ENCODE measurements at places on chromosomes 16 and 17.

- DNase-seq, result no peak
These were observed 42.7 kb upstream of the WSCD1 start for GRCh38 chr17:6027342-6028024.

DNA sequence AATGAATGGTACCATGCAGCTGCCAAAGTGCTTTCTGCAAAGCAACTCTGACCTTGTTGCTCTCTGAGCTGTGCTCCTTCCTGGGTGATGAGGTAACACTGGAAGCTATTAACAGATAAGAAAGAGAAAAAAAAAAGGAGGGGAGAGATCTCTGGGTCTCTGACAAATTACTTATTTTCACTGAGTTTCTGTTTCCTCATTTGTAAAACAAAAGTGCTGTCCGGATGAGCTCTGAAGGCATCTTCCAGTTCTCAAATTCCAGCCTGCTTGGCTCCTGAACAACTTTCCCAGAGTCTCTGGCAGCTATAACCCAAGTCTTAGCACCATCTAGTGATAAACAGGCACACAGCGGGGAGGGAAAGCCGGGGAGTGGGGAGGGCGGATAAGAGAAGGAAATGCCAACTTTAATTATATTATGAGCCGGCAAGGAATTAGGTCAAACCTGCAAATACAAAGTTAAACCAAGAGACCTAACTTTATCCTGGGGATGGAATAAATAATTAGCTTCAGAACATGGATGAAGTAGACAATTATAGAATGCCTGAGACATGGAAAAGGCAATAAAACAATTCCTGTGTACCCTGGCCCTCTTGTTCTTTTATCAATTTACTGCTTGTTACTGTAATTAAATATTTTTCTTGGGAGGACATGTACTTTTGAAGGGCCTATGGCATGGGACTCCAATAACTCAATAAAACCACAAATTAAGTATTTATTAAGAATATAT, 61.3 kb upstream of the KIFC3 start:
- no peak for DNase-seq

- no peak for DNase-seq
These were observed 527.6 kb downstream of the TMEM114 start for GRCh38 chr16:8062677-8063076.

- DNase-seq, result no peak
These were observed 439.3 kb upstream of the CDH8 start for GRCh38 chr16:62475573-62475972.

DNA sequence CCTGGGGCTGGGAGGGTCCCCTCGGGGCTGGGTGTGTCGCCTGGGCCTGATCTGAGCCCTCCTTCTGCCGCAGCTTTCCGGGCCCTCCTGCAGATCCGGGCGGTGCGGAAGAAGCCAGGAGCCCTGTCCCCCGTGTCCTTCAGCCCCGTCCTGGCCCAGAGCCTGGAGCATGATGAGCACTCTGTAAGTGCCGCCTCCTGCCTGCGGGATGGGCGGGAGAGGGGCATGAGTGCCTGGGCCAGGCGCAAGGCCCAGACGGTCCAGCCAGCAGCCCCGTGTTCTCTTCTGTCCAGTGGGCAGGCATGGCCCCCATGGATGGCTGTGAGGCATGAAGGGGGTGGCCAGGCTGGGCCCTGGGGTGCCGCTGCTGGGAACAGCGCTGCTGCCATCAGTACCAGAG, 16.0 kb upstream of the NUDT16L1 start:
- no peak for DNase-seq

DNA sequence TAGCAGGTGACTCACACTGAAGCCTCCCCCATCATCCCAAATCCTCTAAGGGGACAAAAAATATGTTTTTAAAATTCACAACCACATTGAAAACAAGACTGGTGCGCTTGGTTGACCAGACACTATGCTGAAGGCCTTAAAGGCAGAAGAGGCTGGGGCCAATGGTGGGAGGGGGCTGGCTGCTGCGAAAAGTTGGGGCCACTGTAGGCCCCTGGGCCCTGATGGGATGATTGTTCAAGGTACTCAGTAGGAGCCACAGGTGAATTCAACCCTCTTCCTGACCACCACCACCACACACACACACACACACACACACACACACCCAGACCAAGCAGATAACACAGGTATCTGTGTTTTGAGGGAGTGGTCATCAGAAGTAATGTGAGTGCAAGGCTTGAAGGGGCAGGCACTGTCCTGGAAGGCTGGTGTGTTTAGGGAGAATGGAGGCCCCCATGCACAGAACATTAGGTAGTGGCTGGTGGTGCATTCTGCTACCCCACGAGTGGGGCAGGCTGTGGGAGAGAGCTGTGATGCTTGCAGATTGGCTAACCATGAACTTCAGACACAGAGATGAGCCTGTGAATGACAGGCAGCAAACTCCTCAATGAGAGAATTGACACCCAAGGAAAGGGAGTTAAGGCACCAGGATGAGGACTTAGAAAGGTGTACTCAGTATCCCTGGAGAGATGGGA, 55.0 kb downstream of the NT5M start:
- DNase-seq, result no peak

GRCh38 chr17:27928587-27928986, 35.4 kb upstream of the LYRM9 start:
- no peak for DNase-seq

DNA sequence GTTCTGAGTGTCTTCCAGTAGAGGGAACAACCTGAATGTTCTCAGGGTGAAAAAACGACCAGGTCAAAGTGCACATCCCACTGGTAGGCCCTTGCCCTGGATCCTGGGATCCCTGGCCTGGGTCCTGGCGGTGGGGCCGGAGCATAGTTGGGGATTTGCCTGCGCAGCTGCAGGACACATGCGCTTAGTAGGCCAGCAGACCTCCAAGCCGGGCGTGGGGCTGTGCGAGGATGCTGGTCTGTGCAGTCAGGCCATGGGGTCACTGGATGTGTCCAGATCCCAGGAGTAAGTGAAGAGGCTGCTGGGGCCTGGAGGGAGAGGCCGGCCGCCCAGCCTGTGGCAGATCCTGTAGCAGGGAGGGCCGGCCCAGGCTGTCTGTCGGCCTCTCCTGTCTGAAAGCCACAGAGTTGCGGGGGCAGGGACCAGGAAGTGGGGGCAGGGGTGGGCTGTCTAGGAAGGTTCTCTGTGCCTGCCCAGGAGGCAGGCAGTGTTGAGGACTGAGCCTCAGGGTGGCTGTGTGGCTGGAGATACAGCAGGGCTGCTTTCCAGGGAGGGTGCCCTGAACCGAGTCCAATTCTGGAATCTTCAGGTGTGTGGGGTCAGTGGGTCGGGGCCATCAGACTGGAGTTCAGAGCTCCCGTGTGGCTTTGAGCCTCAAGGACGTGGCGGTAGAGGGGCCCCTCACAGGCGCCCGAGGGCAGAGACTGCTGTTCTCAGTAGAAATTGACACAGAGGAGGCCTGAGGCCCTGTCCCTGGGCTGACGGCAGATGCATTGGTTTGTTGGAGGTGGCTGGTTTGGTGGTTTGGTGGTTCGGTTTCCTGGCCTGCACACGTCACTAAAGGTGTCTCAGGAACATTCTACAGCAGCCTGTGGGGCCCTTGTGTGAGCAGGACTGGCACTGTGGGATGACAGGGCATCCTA, 17.2 kb upstream of the NUDT16L1 start:
- peak; percentile 74 for DNase-seq

DNA sequence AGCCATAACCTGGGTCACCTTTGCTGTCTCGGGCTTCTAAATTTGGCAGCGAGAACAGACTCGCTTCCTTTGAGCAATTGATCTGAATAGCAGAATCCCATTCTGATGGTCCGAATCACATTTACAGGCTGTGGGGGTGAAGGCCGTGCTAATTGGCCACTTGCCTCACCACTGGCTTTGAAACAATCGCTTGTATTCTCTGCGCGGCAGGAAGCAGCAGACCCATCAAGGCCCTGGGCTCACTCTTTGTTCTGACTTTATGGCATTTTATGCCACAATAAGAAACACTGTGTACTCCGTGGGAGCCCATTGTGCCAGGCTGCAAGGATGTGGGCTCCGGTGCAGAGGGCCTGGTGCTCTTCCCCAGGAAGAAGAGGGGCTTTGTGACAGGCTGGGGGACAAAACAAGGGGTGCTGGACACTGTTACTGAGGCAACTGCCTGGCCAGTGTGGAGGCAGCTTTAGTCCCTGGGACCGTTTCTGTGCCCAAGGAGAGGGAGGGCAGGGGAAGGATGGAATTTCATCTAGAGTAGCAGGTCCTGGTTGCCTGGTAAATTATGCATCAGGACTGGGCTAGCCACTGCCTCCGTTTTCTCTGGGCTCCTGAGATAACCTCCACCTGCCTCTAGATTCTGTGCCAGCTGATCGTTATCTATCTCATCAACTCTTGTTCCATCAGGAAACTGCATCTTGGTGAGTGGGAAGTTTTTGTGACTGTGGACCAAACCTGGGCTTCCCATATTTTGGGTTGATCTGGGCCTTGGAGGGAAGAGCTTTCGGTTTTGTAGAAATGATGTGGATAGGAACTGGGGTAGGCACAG, 78.5 kb downstream of the MRC2 start:
- no peak for DNase-seq

GRCh38 chr17:77875051-77875780, 83.3 kb upstream of the TNRC6C start:
- no peak for DNase-seq

- no peak for DNase-seq
These were observed 7.4 kb downstream of the CAPN15 start for GRCh38 chr16:534856-535445.

Data from activated naive CD8-positive, alpha-beta T cell treated with anti-CD3 and anti-CD28 coated beads, Interleukin-2, amount 50 U/mL, for 24 hours (primary cell).